Natural killer cell (primary cell): ENCODE measurements at places on chromosomes 16 and 17. TPM values are rescaled to one million over a fixed set of nuclear protein-coding genes. Genes with fewer than 3 reads are reported as not detected.
A peak's percentile ranks its signal among the peaks of the same experiment; 100 is the strongest.

Gene SLFN12L
- total RNA-seq: 174 TPM

DNA sequence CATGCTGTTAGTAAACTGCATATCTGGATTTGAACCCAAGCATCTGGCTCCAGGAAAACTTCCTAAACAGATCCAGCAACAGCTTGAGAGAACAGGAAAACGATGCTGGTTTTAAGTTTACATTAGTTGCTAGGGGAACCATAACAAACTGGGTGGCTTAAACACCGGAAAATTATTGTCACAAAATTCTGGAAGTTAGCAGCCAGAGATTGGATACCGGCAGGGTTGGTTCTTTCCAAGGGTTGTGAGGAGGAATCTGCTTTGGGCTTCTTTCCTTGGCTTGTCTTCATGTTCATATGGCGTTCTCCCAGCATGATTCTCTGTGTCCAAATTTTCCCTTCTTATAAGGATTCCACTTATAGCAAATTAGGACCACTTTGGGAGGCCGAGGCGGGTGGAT, 276.9 kb upstream of the TOM1L1 start:
- no peak overlapping the region for H3K4me3 ChIP-seq
- no peaks in the 10 kb centered on the region for H3K4me1 ChIP-seq
- no peak for DNase-seq
- no peaks in the 10 kb centered on the region for H3K27me3 ChIP-seq

Gene CACNA1H
- 1.5 TPM for total RNA-seq

- no peak overlapping the region for H3K27ac ChIP-seq
- no peak overlapping the region for H3K4me3 ChIP-seq
- H3K4me1 ChIP-seq: no peaks in the 10 kb centered on the region
- peaks cover 3% of the 10 kb centered on the region for H3K36me3 ChIP-seq
- no peaks in the 10 kb centered on the region for H3K27me3 ChIP-seq
These were observed 182.3 kb downstream of the AATF start for GRCh38 chr17:37130984-37131446.

- no peaks in the 10 kb centered on the region for H3K4me1 ChIP-seq
- no peak for DNase-seq
- H3K27me3 ChIP-seq: no peaks in the 10 kb centered on the region
- no peak overlapping the region for H3K27ac ChIP-seq
- H3K4me3 ChIP-seq: no peak overlapping the region
These were observed 38.4 kb upstream of the FOXF1 start for GRCh38 chr16:86471896-86472295.

Gene MT3
- total RNA-seq: not detected

DNA sequence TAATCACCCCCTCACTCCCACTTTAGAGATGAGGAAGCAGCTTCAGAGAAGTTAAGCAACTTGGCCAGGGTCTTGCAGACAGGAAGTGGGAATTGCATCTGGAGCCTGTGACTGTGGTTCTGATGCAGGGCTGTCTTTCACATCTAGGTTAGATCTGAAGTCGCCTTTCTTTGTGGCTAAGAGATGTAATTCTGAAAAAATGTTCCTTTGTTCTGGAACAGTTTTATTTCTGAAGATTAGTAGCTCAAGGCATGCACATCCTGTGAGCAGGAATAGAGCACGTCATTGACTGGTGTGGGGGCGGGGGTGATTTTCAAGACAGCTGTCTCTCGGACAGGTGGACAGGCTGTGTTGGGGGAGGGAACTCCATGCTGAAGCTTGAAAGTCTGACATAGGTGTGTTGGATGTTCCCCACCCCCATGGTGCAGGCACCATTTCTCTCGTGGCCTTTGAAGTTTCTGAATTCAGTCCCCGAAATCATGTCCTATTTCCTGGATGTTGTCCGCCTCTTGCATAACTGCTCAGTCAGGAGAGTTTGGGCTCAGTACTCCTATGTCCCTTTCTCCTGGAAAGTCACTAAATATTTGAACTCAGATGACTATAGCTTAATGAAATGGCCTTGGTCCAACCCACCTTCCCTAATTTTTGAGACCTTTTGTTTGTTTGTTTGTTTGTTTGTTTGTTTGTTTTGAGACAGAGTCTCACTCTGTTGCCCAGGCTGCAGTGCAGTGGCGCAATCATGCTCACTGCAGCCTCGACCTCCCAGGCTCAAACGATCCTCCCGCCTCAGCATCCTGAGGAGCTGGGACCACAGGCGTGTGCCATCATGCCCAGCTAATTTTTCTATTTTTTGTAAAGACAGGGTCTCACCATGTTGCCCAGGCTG, 21.0 kb upstream of the HERPUD1 start:
- H3K27me3 ChIP-seq: no peaks in the 10 kb centered on the region
- H3K27ac ChIP-seq: peak overlapping the region; percentile 68
- H3K4me1 ChIP-seq: peaks cover 37% of the 10 kb centered on the region

- no peak overlapping the region for H3K4me3 ChIP-seq
- H3K27ac ChIP-seq: no peak overlapping the region
- no peaks in the 10 kb centered on the region for H3K27me3 ChIP-seq
- H3K36me3 ChIP-seq: peaks cover 40% of the 10 kb centered on the region
- H3K4me1 ChIP-seq: peaks cover 3% of the 10 kb centered on the region
These were observed 65.0 kb downstream of the CEP95 start for GRCh38 chr17:64571746-64572145.

DNA sequence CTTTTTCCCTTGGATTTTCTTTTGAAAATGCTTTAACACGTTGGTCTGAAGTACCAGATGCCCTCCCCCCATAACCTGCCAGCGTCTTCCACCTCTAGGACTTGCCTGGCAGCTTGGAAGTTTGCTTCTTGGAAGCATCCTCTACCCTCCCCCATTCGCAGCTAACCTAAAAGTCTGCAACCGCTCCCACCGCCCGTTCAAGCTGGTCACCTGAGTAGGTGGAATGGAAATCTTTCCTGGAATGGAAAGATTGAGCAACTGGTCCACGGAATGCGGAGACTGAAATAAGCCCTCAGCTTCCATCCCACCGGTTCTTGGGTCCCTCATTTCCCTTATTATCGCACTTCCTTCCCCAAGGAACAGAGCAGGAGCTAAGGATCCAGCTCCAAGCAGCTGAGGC, 31.4 kb downstream of the HS3ST3B1 start:
- no peaks in the 10 kb centered on the region for H3K27me3 ChIP-seq
- peaks cover 28% of the 10 kb centered on the region for H3K4me1 ChIP-seq
- no peaks in the 10 kb centered on the region for H3K36me3 ChIP-seq
- no peak overlapping the region for H3K4me3 ChIP-seq
- no peak for DNase-seq

- no peaks in the 10 kb centered on the region for H3K27me3 ChIP-seq
- H3K27ac ChIP-seq: peak overlapping the region; percentile 87
- peaks cover 47% of the 10 kb centered on the region for H3K4me1 ChIP-seq
- no peaks in the 10 kb centered on the region for H3K36me3 ChIP-seq
- DNase-seq: peak; percentile 52
- peak overlapping the region; percentile 59 for H3K4me3 ChIP-seq
These were observed 1.1 kb downstream of the MT2A start for GRCh38 chr16:56609463-56609921.

GRCh38 chr17:59695945-59696681, 11.1 kb downstream of the PTRH2 start:
- no peak overlapping the region for H3K4me3 ChIP-seq
- H3K27me3 ChIP-seq: no peaks in the 10 kb centered on the region
- H3K4me1 ChIP-seq: no peaks in the 10 kb centered on the region
- DNase-seq: no peak
- no peak overlapping the region for H3K27ac ChIP-seq

Gene HSF5
- 0.45 TPM for total RNA-seq

Gene FOXN1
- not detected for total RNA-seq

GRCh38 chr16:23679274-23679985, 741 bp downstream of the PLK1 start:
- H3K27me3 ChIP-seq: no peaks in the 10 kb centered on the region
- peak; percentile 11 for DNase-seq
- H3K27ac ChIP-seq: no peak overlapping the region
- H3K36me3 ChIP-seq: peaks cover 11% of the 10 kb centered on the region
- H3K4me3 ChIP-seq: peak overlapping the region; percentile 57
- peaks cover 20% of the 10 kb centered on the region for H3K4me1 ChIP-seq

- peaks cover 13% of the 10 kb centered on the region for H3K36me3 ChIP-seq
- peaks cover 79% of the 10 kb centered on the region for H3K4me1 ChIP-seq
- peaks cover 36% of the 10 kb centered on the region for H3K27me3 ChIP-seq
- H3K4me3 ChIP-seq: peak within 1 kb of the TSS; percentile 82
These were observed at the start of gene CBX4 for GRCh38 chr17:79839356-79840268. CBX4 (minus strand) TSS chr17:79839440; CDS start chr17:79839251, 189 bp downstream.

GRCh38 chr17:10879190-10879836, 41.4 kb upstream of the PIRT start:
- H3K27me3 ChIP-seq: peaks cover 3% of the 10 kb centered on the region
- H3K36me3 ChIP-seq: no peaks in the 10 kb centered on the region
- no peaks in the 10 kb centered on the region for H3K4me1 ChIP-seq
- H3K27ac ChIP-seq: no peak overlapping the region
- DNase-seq: no peak
- no peak overlapping the region for H3K4me3 ChIP-seq

Gene TP53TG3F
- total RNA-seq: not detected

Gene CMTM2
- 0.82 TPM for total RNA-seq

Gene TUBB3
- total RNA-seq: 1.2 TPM

- peaks cover 15% of the 10 kb centered on the region for H3K4me1 ChIP-seq
- H3K36me3 ChIP-seq: no peaks in the 10 kb centered on the region
- DNase-seq: no peak
- H3K27ac ChIP-seq: no peak overlapping the region
- no peaks in the 10 kb centered on the region for H3K27me3 ChIP-seq
- no peak overlapping the region for H3K4me3 ChIP-seq
These were observed 1.1 kb upstream of the CCDC182 start for GRCh38 chr17:57746221-57746620.

DNA sequence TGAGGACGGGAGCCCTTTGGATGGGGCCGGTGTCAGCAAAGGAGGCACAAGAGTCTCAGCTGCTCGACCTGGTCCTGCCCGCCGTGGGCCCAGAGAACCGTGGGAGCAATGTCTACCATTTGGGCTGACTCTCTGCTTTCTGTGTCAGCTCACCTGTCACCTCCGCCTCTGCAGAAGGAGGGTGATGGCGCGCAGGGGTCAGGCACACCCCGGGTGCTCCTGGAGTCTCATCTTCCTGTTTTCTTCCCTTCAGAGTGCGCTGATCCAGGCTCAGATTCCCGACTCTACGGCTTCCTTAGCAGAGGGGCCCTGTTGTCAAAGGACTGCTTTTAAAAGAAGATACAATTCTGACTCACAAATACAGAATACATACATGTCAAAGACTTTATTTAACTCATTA, 167.1 kb downstream of the BANP start:
- H3K27me3 ChIP-seq: no peaks in the 10 kb centered on the region
- H3K4me3 ChIP-seq: no peak overlapping the region
- H3K36me3 ChIP-seq: no peaks in the 10 kb centered on the region
- no peak for DNase-seq
- H3K4me1 ChIP-seq: no peaks in the 10 kb centered on the region

Gene MKS1
- total RNA-seq: 10.7 TPM

DNA sequence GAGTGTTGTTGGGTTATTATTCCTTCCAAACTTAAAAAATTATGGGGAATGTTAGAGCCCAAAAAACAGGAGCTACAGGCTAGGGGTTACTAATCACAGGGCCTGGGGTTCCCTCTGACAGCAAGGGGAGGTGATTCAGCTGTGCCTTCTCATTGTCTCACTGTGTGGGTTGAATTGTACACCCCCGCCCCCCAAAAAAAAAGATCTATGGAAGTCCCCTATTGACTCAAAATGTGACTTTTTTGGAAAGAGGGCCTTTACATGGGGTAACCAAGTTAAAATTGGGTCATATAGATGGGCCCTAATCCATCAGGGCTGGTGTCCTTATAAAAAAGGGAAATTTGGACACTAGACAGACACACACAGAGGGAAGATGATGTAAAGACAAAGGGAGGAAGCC, 190.2 kb downstream of the SOX9 start:
- H3K27me3 ChIP-seq: no peaks in the 10 kb centered on the region
- no peaks in the 10 kb centered on the region for H3K4me1 ChIP-seq
- no peak for DNase-seq
- H3K4me3 ChIP-seq: no peak overlapping the region

GRCh38 chr16:56119133-56119532, 72.2 kb upstream of the GNAO1 start:
- H3K4me3 ChIP-seq: no peak overlapping the region
- DNase-seq: no peak
- no peaks in the 10 kb centered on the region for H3K4me1 ChIP-seq
- no peaks in the 10 kb centered on the region for H3K27me3 ChIP-seq
- no peak overlapping the region for H3K27ac ChIP-seq

GRCh38 chr16:24123275-24123674, 132.9 kb upstream of the CACNG3 start:
- peaks cover 43% of the 10 kb centered on the region for H3K36me3 ChIP-seq
- H3K27me3 ChIP-seq: no peaks in the 10 kb centered on the region
- no peak for DNase-seq
- no peak overlapping the region for H3K27ac ChIP-seq
- no peaks in the 10 kb centered on the region for H3K4me1 ChIP-seq

Gene P2RX5
- 7.8 TPM for total RNA-seq

Gene GHDC
- 22.8 TPM for total RNA-seq

- peak; percentile 34 for DNase-seq
- H3K4me1 ChIP-seq: peaks cover 11% of the 10 kb centered on the region
- H3K27ac ChIP-seq: no peak overlapping the region
- no peak overlapping the region for H3K4me3 ChIP-seq
- no peaks in the 10 kb centered on the region for H3K36me3 ChIP-seq
- H3K27me3 ChIP-seq: peaks cover 65% of the 10 kb centered on the region
These were observed 10.4 kb upstream of the HOXB13 start for GRCh38 chr17:48738803-48739526.

DNA sequence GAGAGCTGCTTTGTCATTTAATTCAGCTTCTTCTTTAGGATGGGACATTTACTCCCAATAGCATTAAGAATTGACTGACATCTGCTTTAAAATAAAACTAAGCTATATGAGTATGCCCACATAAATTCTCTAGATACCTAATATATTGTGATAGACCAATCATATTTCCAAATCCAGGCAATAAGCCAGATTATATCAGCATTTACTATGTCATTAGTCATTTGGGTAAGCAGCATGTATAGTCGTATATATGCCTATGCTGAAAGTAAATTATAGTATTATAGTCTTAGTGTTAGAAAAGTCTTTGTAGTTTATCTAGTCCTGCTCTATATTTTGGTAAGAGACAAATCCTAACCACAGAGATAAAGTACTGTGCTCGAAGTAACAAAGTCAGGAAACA, 958.1 kb downstream of the KCNJ2 start:
- H3K27ac ChIP-seq: no peak overlapping the region
- H3K4me3 ChIP-seq: no peak overlapping the region
- H3K36me3 ChIP-seq: no peaks in the 10 kb centered on the region
- DNase-seq: no peak
